ENCODE measurements at places on chromosomes 12 and 14.

DNA sequence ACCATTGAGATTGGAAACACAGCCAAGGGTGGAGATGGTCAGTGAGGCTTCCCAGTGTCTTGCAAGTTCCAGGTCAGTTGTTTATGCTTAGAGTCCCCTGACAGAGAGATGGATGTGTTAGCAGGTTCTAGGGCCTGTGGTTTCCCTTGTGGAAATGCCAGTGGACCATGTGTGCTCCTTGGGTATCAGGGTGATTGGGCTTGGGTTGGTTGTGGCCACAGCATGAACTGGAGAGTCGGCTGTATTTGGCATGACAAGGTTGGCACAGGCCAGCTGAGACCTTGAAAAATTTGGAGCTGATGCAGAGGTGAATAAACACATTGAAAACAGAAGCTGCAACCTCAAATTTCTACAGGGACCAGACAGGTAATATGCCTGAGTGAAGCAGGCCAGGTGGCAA is 668.0 kb downstream of the DIO2 start:
- no peak for DNase-seq

- no peak for DNase-seq
Observed at GRCh38 chr12:87332987-87333726, 696.0 kb downstream of the C12orf50 start.

GRCh38 chr14:77222546-77223225 is 41.1 kb downstream of the TMEM63C start:
- DNase-seq, result no peak

DNA sequence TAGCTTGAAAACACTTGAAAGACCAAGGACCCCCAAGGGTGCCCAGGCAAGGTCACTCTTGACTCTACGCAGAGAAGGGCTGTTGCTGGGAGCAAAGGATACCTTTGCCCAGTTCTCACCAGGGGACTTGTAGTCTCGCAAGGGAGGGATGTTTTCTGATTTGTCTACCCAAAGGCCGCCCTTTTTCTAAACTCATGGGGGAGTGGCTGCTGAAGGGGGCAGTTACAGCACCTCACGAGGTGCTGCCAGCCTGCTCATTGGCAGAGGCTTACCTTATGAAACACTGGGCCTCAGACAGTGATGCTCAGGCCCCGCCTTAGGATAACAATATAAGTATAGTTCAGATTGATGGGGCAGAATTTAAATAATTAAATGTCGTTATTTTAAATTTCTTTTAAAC is 107.0 kb downstream of the ETV6 start:
- no peak for DNase-seq

DNA sequence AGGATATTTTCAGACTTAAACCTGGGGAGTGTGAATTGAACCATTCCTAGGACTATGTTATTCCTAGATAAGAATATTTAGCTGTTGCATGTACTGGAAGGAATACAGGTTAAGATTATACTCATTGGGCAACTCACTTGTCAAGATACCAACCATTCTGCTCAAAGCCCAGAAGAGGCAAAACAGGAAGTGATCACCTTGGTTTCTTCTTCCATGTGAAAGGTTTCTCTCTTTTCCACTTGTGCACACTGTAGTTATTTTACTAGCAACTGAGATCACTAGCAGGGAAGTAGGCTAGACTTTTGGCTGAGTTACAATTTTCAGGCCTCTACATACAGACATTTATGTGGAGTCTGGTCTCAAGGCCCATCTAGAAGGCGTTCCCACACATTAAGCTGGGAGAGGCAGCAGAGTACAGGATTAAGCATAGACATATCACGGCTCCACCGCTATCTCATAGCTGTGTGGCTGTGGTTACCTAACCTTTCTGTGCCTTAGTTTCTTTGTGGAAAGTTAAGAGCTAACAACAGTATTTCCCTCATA is 83.9 kb upstream of the FERMT2 start:
- DNase-seq, result no peak

GRCh38 chr14:68807148-68807600 is 14.3 kb upstream of the ZFP36L1 start:
- DNase-seq, result no peak

- DNase-seq, result no peak
Observed at GRCh38 chr14:25026476-25027137, 23.3 kb downstream of the STXBP6 start.

- no peak for DNase-seq
Observed at GRCh38 chr12:111170543-111170942, 198.4 kb downstream of the PHETA1 start.

DNA sequence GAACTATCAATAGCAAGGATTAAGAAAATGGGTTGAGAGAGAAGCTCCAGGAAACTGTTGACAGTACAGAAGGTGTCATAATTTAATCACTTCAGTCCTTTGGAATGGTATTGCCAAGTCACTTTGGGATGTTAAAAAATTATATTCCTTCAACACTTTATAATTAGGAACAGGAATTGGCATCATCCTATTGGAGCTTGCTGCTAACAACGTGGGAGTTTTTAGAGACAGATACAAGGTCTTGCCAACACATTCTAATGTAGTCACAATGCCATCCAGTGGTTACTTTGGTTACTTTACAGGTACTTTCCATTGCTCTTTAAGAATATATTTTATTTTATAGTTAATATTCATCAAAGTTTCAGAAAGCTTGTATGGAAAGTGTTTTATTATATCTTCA is 310.1 kb downstream of the SYT1 start:
- DNase-seq, result no peak

DNA sequence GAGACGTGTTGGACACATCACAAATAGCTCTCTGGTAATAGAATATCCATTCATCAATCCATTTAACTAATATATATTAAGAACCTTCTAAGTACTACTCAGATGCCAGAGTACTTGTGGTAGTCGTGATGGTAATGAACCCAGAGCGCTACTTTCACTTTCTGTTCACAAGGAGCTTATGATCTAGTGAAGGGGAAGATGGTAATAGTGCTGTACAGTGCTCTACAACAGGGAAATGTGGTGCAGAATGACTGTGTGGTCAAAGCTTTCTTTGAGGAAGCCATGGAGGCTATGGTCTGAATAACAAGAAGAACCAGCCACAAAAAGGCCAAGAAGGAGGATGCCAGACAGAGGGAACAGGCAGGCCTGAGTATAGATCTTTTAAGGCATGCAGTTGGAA is 212.0 kb downstream of the PTPRO start:
- DNase-seq, result no peak

- DNase-seq, result no peak
Observed at GRCh38 chr14:74583689-74584434, 28.2 kb downstream of the LTBP2 start.

GRCh38 chr12:127115468-127116035 is 1151.4 kb upstream of the TMEM132C start:
- no peak for DNase-seq

- no peak for DNase-seq
Observed at GRCh38 chr12:4265280-4265679, 8.3 kb upstream of the CCND2 start.

- DNase-seq, result no peak
Observed at GRCh38 chr14:85106506-85106905, 423.4 kb upstream of the FLRT2 start.

DNA sequence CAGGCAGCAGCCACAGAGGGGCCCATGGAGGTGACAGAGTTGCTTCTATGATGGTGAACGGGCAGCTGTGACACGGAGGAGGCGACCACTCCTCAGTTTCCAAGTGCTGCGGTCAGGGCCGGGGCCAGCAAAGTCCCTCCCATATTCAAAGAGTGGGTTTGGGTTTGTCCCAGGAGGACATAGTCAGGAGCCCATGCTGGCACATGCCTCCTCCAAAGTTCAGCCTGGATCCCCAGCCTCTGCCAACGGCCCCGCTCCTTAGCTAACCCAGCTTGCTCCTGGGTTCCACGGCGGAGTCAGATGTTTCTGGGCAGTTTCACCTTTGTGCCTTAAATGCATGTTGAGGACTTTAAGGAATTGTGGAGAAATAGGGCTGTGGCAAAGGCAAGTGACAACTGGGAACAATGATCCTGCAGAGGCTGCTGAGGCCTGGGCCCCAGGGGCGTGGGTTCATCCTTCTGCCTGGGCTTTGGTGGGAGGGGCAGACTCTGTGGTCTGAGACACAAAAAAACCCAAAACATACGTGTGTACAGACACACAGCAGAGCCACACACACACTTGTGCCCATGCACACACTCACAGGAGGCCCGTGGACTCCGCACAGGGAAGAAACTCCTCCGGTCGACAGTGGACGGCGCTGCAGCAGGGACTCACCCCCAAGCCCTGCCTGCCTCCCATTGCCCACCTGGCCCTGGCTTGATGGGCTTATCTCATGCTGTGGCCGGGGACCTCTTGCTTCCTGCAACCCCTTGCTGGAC is 399.4 kb downstream of the TMEM121 start:
- no peak for DNase-seq

DNA sequence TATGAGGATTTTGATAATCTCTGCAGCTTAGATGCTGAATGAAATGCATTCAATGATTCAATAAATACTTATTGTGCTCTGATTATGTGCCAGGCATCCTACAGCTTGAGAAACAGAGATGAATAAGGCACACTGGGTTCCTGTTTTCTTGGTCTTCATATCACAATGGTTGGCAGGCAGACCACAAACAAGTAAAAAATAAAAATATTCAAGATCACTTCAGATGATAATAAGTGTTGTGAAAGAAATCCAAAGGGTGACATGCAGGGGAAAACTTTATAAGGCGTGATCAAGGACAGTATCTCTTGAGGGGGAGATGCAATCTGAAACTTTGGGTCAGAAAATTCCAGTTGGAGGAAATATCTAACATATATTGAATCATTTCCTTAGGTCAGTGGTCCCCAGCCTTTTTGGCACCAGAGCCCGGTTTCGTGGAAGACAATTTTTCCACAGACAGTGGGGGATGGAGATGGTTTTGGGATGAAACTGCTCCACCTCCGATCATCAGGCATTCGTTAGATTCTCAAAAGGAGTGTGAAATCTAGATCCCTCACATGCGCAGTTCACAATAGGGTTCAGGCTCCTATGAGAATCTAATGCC is 73.7 kb upstream of the RAP1B start:
- DNase-seq, result no peak

GRCh38 chr12:92703786-92704185 is 997 bp downstream of the PLEKHG7 start:
- DNase-seq, result no peak

GRCh38 chr14:96901227-96901626 is 104.0 kb downstream of the VRK1 start:
- no peak for DNase-seq

DNA sequence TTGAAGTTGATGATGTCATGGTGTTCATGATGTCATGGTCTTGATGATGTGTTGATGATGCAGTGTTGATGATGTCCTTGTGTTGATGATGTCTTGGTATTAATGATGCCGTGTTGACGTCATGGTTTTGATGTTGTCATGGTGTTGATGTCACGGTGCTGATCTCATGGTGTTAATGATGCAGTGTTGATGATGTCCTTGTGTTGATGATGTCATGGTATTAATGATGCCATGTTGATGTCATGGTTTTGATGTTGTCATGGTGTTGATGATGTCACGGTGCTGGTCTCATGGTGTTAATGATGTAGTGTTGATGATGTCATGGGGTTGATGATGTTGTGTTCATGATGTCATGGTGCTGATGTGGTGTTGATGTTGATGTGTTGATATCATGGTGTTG is 48.0 kb upstream of the RIMBP2 start:
- no peak for DNase-seq

- DNase-seq, result no peak
Observed at GRCh38 chr12:93962336-93962735, 186.0 kb upstream of the PLXNC1 start.

DNA sequence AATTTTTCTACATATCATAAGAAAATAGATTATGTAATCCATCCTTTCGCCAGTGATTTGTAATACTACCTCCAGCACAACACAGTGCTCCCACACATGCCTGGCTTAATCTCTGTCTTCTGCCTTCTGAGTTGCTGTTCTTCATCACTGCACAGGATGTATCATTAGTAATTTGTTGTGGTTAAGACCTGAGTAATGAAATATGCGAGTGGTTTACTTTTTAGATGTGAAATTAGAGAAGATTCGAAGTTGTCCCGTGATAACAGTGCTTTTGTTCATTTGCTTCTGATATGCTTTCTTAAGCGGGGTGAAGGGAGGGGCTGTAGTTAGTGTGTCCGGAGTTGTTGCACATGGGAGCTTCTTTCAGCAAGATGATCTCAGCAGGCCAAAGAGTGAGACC is 18.1 kb downstream of the KRT85 start:
- DNase-seq, result no peak

DNA sequence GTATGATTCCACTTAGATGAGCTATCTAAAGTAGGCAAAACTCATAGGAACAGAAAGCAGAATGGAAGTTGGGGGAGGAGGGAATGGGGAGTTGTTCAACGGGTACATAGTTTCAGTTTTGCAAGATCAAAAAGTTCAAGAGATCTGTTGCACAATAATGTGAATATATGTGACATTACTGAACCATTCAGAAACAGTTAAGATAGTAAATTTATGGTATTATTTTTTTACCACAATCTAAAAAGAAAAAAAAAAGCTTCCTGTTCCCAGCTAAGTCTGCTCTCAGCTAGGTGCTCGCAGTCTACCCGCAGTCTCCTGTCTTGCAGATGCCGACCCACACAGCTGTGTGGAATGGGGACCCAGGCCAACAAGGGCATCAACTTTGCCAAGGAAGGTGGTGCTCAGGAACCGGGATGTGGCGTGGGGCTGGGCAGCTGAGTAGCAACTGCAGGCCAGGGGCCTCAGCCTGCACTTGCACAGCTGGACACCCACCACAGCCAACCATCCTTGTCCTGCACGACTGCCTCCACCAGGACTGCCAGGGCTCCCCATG is 15.3 kb upstream of the ANO6 start:
- DNase-seq, result no peak

DNA sequence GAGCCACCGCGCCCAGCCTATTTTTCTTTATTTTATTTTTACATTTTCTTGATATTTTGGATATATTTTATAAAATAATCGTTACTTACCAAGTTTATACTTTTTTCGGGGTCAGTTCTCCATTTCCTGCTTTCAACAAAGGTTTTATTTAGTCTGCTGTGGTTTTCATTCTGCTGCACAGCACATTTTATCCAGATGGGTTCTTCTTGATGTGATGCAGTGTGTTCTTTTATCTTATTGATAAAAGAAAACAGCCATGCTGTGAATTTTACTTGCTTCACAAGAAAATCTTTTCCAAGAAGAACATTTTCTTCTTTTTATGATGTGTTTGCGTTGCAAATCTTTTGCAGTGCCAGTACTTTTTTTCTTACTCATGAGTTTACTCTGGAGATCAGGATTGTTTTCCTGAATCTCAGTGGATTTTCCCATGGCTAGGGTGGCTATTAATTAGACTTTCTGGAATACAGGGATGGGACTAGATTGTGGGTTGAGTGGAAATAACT is 192.5 kb downstream of the ADGRD1 start:
- no peak for DNase-seq

- DNase-seq, result no peak
Observed at GRCh38 chr12:12427568-12427967, 70.7 kb downstream of the BORCS5 start.

All from stimulated activated CD8-positive, alpha-beta memory T cell treated with anti-CD3 and anti-CD28 coated beads, Interleukin-15, amount 100 ng/mL, for 4 hours (primary cell).